BJ (cell line): ENCODE measurements at places on chromosomes 5 and 9. TPM values are rescaled to one million over a fixed set of nuclear protein-coding genes. Genes with fewer than 3 reads are reported as not detected.

- DNase-seq = no peak
Measured at GRCh38 chr5:151741678-151742423, 16.6 kb downstream of the ATOX1 start.

- no peak for DNase-seq
Measured at GRCh38 chr9:104104360-104104759, 10.3 kb downstream of the SMC2 start.

DNA sequence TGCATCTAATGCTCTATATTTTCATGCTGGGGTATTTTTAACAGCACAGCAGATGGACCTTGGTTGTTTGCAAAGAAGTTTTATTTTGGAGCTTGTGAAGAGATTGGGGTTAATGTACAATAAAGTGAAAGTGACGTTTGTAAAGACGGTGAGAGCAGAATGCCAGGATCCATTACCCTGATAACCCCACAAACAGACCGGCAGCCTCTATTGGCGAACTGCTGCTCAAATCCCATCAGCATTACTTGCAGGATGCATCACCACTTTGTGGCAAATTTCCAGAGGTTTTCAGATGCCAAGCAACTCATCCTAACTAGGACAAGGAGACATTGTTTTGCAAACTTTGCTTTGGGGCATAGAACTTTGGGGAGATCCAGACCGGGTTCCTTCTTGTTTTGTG, 383.3 kb upstream of the ZNF462 start:
- DNase-seq = no peak

DNA sequence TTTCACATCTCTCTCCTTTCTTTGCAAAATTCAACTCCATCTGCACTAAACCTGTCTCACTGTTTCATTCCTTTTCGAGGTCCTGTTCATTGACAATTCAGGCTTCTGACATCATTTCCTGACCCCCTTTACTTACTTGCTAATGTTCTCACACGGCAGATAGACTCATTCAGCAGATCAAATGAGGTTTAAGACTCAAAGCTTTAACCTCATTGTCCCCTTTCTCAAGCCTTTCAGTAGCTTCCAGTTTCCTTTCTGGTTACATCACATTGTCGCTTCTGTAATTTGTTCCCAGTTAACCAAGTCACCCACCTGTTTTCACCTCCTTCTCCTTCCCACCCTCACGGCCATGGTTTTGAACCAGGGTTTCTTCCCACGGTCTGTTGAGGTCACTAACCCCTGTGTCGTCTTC, 143.4 kb upstream of the OTULINL start:
- no peak for DNase-seq

DNA sequence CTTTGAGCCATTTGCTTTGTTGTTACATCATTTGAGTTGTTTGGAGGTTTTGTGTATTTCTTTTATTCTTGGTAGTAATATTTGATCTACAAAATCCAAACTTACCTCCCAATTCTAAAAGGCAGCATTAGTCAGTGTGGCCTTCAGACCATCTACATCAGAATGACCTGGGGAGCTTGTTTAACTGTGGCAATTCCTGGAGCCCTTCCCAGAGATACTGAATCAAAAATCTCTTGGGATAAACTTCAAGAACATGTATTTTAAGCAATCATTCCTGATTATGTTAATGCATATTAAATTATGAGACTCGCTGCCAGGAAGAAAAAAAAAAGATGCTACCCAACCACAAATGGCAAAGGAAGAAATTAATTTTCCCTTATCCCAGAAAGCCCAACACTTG, 268.9 kb upstream of the PDE4D start:
- DNase-seq = no peak

DNA sequence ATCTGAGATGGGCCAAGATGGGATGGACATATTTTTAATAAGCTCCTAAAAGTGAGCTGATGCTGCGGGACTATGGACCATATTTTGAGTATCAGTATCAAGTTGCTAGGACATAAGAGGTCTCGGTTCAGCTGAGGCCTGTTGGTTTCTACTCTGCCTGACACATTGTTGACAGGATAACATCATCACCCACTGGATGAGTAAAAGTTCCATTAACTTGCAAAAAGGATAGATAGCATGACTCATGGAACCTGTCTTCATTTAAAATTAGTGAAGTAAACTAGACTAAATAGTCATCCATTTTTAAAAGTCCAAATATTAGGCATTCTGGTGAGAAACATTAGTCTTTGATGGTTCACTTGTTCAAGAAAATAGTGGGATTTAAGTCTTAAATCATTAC, 33.3 kb downstream of the PARP8 start:
- DNase-seq = no peak

GRCh38 chr9:11821306-11821975, 871.7 kb upstream of the TYRP1 start:
- no peak for DNase-seq

DNA sequence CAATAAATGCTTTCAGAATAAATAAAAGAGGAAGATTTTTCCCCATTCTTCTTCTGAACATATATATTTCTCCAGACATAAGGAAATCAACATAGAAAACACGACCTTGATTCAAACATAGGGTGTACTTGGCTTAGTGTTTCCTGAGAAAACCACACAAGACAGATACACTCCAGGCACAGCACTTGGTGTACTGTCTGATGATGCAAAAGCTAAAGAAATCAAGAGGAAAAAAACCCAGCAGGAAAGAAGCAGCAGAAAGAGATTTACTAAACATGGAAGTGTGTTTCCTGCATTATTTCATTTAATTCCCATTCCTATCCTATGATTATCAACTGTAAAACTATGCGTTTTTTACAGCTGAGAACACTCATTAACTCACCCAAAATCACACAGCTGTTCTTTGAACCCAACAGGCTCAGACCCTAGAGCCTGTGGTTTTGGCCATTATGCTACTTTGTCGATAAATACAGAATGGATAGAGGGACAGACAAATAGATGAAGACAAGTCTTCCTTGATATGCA, 46.1 kb downstream of the NIPAL4 start:
- DNase-seq = no peak

GRCh38 chr9:69637817-69638200, 34.4 kb downstream of the APBA1 start:
- DNase-seq = peak; percentile 24

DNA sequence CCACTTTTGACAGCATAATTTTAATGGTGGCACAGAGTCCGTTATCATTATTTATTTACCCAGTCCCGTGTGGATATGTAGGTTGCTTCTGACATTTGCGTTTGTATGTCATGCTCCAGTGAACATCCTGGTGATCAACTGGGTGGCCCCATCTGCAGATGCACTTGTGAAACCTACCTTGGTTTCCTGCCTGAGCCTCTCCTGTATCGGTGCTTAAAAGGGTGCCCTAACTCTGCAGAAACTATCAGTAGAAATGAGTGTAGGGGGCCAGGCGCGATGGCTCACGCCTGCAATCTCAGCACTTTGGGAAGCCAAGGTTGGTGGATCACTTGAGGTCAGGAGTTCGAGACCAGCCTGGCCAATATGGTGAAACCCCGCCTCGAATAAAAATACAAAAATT, 92.1 kb upstream of the IER5L start:
- DNase-seq = no peak

DNA sequence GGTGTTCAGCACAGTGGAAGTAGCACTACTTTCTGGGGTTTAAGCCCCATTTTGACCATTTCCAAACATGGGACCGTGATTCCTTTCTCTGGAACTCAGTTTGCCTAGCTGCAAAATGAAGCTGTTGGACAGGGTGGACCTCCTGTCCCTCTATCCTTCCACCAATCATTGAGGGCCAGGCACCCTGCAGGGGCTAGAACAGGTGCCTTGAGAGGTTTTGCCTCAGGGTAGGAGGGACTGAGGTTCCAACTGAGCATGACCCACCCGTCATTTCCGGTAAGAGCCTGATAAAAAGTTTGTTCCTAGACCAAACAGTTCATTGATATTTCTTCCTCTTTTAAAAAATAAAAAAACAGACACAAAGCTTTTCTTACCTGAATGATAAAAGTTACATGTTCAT, 116.5 kb downstream of the MVB12B start:
- no peak for DNase-seq

DNA sequence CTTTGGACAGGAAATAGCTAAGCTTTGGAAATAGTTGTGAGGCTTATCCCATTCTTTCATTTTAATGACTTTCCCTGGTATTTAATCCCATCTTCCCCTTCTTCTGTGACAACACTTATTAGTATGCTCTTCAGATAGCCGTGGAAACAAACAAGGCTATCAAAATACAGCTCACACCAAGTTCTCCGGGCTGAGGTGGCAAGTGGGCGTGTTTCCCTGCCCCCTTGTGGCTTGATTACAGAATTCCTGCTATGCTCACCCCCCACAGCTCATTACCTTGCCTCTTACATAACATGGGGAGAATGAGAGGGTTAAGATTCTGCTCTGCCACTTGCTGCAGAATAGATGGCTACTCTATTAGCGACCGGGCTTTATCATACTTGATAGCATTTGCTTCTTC, 437.1 kb upstream of the TLE4 start:
- no peak for DNase-seq

- no peak for DNase-seq
Measured at GRCh38 chr9:131854334-131854733, 114.5 kb upstream of the RAPGEF1 start.

- no peak for DNase-seq
Measured at GRCh38 chr5:179819296-179820126, 1.2 kb upstream of the SQSTM1 start.

- no peak for DNase-seq
Measured at GRCh38 chr9:25876248-25876647, 198.0 kb upstream of the TUSC1 start.

DNA sequence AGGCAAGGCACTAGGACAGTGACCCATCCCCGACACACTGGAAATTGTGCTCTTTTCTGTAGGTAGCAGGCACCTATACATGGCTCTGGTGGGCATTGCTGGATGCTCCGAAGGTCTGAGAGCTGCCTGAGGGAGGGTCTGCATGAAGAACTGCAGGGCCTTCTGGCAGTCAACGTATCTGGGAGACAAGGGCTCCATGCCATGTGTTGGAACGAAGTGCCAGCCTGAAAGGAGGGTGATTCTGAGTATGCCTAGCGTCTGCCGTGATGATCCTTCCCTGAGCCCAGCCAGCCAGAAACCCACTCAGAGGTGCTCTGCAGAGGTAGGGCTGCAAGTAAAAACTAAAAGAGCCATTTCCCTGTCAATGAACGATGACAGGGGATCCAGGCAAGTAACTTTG, 453.2 kb downstream of the MED10 start:
- DNase-seq = no peak

- no peak for DNase-seq
Measured at GRCh38 chr9:38621434-38622287, 1.3 kb upstream of the ANKRD18A start.

DNA sequence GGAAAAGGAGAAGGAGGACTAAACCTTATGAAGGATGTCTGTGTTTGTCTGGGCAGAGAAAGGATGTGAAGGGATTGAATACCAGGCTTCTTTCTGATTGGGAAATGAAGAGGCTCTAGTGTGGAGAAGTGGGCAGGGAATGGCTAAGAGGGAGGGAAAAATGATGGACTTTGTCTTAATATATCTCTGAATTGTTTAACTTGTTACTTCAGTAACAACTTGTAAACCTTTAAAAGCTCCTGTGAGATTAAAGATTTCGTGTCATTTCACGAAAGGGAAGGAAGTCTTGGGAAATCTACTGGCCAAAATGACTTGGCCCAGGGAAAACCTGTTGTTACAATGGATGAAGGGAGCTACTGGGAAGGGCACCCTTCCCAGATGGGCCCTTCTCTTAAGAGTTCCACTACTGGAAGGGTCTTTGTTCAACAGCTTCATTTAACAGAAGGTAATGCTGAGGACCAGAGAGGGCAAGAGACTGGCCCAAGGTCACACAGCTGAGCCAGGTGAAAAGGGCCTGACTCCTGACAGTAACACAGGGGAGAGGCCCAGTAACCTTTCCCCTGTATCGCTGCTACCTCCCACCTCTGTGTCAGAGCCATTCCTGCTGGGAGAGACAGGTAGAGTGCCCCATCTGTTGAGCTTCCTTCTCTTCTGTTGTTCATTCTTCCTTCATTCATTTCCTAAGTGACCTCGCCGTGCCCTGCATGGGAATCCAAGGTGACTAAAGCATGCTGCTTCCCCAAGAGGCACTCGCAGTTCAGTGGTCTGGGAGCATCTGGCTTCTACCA, 5.1 kb upstream of the TCOF1 start:
- DNase-seq = peak; percentile 26

DNA sequence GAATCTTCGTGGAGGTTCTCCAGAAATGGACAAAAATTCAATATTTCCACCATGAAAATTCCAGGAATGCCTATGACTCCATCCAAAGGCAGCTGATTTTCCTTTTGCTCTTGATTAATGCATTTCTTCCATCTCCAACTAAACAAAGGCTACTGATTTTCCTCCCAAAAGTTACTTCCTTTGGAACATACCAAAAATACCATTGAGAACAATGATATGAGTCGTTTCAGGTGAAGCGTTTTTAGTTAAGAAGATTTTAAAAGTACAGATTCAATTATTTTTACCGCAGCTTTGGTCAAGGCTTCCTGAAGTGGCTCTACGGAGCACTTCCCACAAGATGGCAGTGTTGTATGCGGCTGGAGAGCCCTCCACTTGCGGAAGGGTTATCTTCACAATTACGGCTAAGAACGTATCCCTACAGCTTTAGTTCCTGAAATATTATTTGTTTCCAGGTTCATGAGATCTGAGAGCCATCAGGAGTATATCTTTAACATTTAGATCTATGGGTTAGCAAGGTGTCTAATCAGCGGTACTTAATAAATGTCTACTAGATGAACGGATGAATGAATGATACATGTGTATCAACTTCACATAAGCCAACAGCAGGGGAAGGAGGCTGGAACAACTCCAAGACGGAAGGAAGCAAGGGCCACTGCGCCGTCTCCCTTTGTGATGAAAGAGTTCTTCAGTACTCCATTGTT, 35.9 kb upstream of the ARSB start:
- DNase-seq = peak; percentile 36

DNA sequence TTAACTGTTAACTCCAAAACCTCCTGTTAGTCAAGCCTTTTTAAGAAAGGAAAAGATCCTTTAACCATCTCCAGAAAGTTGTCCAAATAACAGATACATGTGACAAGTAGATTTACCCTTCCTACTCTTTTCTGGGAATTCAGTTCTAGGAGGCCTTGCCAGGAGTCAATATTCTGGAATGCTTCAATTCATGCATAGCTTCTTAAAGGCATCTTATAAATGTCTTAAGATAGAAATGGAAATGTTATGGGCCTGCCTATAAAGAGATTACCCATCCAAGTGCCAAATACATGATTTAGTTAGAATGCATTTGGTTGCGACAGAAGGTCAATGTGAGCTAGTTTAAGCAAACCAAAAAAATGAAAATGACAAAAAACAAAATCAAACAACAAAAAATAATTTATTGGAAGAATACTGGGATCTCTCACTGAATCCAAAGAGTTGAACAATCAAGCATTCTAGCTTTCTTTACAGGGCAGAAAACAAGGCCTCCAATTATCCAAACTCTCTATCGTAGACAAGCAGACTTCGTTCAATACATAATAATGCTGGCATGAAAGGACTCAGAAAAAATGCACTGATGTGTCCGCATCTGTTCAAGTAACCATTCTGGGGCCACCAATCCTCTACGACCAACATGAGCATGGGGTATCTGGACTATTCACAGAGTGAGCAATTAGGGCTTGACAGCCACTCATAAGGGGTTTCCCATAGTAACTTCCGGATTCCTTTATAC, 188.6 kb downstream of the CTNND2 start:
- no peak for DNase-seq

The PCDHB14 gene
- 0.42 and 0.47 TPM in 2 replicates for polyA plus RNA-seq

The SAPCD2 gene
- polyA plus RNA-seq = 5.1 and 8.6 TPM in 2 replicates

The NAIP gene
- 2.0 and 3.7 TPM in 2 replicates for polyA plus RNA-seq

The SEMA5A gene
- 56.4 and 98.4 TPM in 2 replicates for polyA plus RNA-seq

The MEGF9 gene
- polyA plus RNA-seq = 1.1 and 2.0 TPM in 2 replicates

The NR5A1 gene
- not detected in 2 replicates for polyA plus RNA-seq
